ENCODE measurements at places on chromosomes 2 and 18.

DNA sequence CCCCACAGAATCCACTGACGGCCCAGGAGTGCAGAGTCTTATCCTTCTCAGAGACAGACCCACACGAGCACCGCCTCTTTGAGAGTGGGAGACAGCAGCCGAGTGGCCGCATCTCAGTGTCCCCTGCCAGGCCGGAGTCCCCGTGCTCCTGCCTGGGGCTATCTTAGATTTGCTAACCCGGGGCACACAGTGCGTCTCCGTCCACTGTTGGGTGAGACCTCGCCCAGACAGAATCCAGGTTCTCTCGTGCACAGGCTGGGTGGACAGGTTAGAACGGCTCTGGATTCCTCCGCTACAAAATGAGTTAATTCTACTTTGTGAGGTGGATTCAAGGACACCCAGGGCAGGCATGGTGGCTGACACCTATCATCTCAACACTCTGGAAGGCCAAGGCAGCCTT lies 88.3 kb downstream of the ZNF516 start:
- no peak for DNase-seq

GRCh38 chr2:144659731-144660275 lies 139.9 kb upstream of the ZEB2 start:
- DNase-seq = peak; percentile 94

DNA sequence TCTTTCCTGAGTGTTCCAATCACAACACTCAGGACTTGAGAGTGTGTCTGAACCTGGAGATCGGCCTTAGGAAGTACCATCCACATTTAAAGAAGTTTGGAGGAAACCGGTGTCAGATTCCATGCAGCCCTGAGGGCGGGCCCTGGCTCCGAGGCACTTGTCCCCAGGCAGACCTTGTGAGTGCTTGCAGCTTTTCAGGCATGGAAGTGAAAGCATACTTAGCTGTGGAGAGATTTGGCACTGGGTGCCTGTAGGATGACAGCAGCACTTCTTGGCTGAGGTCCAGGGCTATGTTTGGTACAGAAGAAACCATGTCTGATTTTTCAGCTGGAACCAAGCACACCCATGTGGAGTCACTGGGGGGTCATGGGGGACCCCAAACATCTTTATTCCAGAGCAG lies 230.8 kb downstream of the SEPTIN10 start:
- DNase-seq = peak; percentile 47

GRCh38 chr2:216648105-216648504 lies 14.9 kb downstream of the IGFBP2 start:
- peak; percentile 31 for DNase-seq

- DNase-seq = no peak
Measured at GRCh38 chr2:56416500-56417176, 232.8 kb downstream of the CCDC85A start.

DNA sequence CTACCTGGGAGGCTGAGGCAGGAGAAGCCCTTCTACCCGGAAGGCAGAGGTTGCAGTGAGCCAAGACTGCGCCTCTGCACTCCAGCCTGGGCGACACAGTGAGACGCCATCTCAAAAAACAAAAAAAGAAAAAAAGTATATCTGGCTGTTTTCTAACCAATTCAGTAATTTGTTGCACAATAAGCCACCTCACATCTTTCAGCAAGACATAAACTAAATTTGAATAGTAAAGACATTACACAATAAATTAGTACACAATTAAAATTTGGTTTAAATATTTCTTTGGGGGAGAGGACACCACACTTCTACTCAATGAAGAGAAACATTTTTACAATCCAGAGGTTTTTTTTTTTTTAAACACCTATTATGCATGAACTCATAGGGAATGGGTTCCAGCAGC lies 36.0 kb upstream of the MTA3 start:
- DNase-seq = no peak

GRCh38 chr18:30016179-30016578 lies 1026.4 kb downstream of the DSC3 start:
- DNase-seq = no peak

GRCh38 chr18:61973273-61974115 lies 80.7 kb upstream of the RNF152 start:
- DNase-seq = no peak
